Diencephalon (tissue), 1 donor: ENCODE measurements at places on chromosomes 16 and 17. TPM values are rescaled to one million over a fixed set of nuclear protein-coding genes. Genes with fewer than 3 reads are reported as not detected.

Gene ADAD2
- total RNA-seq: 0.23 TPM

Gene EVPL
- total RNA-seq: under 0.01 TPM

Gene MYL4
- 3.9 TPM for total RNA-seq

Gene NPIPB9
- total RNA-seq: 4.6 TPM

Gene CPHXL2
- total RNA-seq: not detected

Gene WNK4
- total RNA-seq: 0.69 TPM

Gene CCT6B
- 3.9 TPM for total RNA-seq
